Stomach (tissue), 19 donors: ENCODE measurements at places on chromosomes 2 and 18.

DNA sequence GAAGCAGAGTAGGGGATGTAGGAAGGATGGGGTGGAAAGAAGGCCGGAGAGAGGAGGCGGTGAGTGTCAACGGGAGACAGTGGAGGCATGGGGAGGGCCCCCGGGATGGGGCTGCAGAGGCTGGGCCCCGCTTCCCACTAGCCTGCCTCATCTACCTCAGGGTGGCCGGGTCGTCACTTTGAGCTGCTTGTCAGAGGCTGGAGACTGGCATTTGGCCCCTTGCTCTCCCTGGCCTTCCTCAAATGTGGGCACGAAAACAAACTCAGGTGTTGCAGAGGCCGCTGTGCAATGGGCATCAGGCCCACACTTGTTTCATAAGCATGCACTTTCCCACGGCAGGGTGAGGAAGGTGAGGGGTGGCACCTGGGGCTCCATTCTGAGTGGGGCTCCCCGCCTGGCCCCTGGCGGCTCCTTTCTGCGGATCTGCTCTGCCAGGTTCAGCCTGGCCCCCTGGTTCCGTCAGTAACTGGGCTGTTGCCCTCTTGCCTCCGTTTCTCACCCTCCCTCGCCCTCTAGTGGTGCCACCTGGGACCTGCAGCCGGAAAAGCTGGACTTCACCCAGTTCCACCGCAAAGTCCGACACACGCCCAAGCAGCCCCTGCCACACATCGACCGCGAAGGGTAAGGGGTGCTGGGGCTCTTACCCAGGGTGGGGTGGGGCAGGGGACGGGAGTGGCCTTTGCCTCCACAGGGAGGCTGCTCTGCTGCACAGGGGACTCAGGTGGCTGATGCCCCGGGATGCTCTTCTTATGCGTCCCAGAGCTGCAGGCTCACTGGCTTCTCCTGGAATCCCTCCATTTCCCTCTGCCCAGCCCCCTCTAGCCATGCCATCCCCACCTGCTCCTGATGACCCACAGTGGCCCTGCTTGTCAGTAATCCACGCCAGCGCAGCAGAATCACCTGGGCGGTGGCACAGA lies 125.4 kb downstream of the CTIF start:
- DNase-seq: peak; percentile 81

DNA sequence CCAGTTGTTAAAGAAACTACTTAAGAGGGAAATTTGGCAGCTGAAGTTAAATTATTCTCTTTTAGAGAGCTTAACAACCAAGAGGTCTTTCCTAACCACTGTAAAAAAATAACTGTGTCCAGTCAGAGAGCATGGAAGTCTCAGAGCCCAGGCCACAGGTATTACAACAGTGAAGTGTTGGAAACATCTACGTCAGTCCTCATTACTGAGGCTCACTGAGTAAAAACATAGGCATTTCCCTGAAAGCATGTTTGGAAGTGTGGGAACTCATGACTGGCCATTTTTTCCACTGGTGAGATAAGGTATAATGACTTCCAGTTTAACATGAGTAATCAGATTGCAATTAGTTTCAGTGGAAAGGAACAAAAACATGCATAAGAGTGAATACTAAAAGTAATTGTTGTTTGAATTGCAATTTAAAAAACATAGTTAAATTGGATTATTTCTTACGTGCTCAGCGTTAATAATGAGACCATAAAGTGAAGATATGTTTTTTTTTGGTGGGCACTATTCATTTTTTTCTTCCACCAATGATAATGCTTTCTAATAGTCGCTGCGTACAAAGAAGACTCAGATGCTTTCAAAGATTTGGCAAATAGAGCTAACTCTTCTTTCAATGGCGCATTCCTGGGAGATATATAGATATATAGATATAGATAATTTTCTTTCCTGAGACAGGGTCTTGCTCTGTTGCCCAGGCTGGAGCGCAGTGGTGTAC lies 60.8 kb downstream of the EFEMP1 start:
- DNase-seq: peak; percentile 33

- no peak for DNase-seq
Measured at GRCh38 chr18:44737623-44738022, 56.9 kb downstream of the SETBP1 start.

DNA sequence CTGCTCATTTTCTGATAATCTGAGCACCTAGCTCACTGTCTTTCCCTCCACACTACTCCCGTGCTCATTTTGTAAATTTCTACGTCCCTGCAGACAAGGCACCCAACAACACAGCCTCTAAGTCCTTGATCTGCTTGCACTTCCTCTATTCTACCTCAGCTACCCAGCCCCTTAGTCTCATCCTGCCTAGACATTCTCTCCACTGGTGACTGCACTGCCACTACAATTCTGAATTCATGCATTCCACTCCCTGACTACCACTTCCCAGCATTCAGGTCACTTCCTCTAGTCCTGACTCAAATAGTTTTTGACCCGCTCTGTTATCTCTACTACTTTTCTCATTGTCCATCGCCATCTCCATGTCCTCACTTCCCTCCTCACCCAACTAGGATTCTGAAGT lies 155.7 kb downstream of the DYM start:
- DNase-seq: no peak

GRCh38 chr18:73768043-73768442 lies 379.6 kb downstream of the FBXO15 start:
- no peak for DNase-seq

DNA sequence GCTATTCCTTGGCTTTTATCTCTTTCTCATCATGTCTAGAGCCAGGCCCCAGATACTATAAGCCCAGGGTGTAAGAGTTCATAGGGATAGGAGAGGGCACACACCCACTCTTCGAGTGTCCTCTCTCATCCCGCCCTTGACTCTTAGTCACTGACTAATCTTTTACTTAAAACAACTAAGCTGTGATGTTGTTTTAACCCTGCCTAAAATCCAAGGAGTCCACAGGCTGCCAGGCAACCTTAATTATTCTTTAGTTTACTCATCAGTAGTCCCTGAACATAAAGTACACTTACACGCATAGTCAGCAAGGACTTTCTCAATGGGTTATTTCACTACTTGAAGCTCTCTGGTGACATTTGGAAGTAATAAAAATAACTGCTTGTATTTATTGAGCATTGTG lies 28.4 kb downstream of the GREB1L start:
- DNase-seq: no peak

DNA sequence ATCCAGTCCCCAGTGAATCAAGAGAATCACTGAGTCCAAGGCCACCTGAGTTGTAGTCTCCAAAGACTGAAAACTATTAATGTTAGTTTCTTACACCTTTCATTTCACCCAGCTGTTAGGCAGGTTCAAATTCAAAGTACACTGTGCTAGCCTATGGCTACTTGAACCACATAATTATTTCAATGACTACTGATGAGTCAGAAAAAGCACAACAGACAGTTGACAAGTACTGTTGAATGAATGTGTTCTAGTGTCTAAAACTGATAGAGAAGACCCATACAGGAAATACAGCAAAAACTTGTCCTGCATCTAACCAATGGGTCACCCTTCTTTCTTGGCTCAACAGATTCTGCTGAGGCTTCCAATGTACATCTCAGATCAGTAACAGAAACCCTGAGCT lies 160.9 kb downstream of the MYO5B start:
- no peak for DNase-seq

DNA sequence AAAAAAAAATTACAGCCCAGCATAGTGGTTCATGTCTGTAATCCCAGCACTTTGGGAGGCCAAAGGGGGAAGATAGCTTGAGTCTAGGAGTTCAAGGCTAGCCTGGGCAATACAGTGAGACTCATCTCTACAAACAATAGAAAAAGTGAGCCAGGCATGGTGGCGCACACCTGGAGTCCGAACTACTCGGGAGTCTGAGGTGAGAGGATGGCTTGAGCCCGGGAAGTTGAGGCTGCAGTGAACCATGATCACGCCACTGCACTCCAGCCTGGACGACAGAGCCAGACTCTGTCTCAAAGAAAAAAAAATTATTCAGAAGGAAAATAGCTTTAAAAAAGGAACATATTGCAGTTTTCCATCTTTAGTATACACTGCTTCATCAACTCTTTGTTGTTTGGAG lies 47.8 kb downstream of the CYP27C1 start:
- DNase-seq: no peak

GRCh38 chr2:100416935-100417710 lies at the start of gene CHST10:
CHST10 (minus strand) TSS chr2:100417668; CDS start chr2:100406675, 10,993 bp downstream.
- peak; percentile 88 for DNase-seq
